ENCODE measurements at places on chromosomes 1 and 21.

DNA sequence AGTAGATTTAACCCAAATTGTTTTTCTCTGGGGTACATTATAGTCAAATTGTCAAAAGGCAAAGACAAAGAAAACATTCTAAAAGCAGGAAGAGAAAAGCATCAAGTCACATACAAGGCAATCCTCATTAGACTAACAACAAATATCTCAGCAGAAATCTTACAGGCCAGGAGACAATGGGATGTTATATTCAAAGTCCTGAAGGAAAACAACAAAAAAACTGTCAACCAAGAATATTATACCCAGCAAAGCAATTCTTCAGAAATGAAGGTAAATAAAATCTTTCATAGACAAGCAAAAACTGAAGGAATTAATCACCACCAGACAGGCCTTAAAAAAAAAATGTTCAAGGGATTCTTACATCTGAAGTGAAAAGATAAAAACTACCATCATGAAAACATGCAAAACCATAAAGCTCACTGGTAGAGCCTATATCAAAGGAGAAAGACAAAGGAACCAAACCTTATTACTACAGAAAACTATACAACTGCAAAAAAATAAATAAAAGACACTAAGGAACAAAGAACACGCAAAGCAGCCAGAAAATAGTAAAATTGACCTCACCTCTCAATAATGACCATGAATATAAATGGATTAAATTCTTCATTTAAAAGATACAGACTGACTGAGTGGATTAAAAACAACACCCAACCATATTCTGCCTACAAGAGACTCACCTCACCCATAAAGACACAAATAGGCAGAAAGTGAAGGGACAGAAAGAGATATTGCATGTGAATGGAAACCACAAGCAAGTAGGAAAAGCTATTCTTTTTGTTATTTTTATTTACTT, 113.8 kb upstream of the ZC3H11B start:
- DNase-seq: no peak

GRCh38 chr1:184499616-184500015, 112.8 kb downstream of the C1orf21 start:
- DNase-seq: no peak

GRCh38 chr1:226864311-226864710, 6.1 kb upstream of the PSEN2 start:
- DNase-seq: no peak

- DNase-seq: no peak
These were observed 32.8 kb upstream of the ECE1 start for GRCh38 chr1:21323091-21323490.

GRCh38 chr1:10510520-10511493, 36.1 kb downstream of the PEX14 start:
- no peak for DNase-seq

- DNase-seq: no peak
These were observed 44.4 kb upstream of the LRRC8C start for GRCh38 chr1:89588480-89588879.

- no peak for DNase-seq
These were observed at the start of gene GJB4 for GRCh38 chr1:34759503-34760357. GJB4 (plus strand) TSS chr1:34759740; CDS start chr1:34761255, 1,515 bp downstream.

- DNase-seq: no peak
These were observed 6.1 kb downstream of the AGTRAP start for GRCh38 chr1:11741919-11742558.

Data from left hindlimb (tissue), 1 donor.